GM12892 (cell line): ENCODE measurements at places on chromosomes 7 and 10.

DNA sequence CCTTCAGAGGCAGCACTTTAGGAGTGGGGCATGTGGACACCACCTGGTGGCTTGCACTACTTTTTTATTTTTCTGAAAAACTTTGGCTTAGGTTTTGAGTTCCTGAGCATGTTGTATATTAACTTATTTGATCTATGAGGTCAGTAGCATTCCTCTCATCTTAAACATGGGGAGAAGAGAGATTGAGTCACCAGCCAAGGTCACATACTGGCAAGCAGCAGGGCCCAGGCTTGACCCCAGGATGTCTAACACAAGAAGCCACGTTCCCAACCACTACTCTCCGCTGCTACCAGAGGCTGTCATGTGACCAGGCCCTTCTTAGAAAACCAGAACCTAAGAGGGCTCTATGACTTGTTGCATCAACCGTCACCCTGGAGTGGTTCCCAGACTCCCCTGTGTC, 210.3 kb upstream of the GPR26 start:
- no peak for DNase-seq

DNA sequence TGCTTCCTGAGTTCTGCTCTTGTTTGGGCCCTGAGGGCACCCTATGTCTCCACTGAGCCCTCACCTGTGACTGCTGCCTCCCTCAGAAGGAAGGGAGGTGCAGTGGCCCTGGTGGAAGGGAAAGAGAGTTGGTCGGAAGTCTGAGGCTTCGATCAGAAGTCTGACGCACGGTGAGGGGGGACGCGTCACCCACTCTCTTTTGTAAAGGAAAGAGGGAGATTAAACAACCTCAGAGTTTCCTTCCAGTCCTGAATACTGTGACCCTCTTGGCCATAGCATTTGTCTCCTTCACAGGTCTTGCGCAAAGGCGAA, 31.4 kb upstream of the TRIM8 start:
- DNase-seq, result no peak

DNA sequence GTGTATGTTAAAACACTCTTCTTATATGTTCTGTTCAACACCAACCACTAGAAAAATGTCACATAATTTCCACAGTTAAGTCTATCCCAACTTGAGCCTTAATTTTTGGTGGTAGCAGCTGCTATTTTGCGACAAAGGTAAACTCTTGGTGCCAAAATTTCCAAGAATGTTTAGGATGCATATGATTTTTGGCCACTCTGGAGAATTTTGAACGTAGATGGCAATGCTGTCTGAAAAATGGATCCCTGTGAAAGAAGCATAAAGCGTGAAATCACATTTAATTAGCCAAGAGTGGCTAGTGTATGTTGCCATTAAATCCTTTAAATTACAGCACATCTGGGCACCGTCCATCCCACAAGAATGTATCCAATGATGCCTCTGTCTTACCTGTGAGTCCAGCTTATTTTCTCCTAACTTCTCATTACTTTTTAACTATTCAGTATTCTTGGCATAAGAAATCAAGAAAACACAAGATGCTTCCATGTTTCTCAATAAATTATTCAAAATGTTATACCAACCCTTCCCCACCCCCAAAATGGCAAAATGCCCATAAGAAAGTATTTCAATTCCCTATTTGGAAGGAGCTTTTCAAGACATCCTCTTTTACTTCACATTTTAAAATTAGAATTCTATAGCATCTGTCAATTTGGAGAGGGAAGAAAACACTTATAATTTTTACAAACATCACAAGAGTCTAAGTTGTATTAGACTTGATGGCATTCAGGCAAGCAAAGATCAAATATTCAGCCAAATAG, 12.4 kb downstream of the PTPRZ1 start:
- no peak for DNase-seq

- DNase-seq, result no peak
These were observed 271.4 kb downstream of the PARD3 start for GRCh38 chr10:34543716-34544115.

DNA sequence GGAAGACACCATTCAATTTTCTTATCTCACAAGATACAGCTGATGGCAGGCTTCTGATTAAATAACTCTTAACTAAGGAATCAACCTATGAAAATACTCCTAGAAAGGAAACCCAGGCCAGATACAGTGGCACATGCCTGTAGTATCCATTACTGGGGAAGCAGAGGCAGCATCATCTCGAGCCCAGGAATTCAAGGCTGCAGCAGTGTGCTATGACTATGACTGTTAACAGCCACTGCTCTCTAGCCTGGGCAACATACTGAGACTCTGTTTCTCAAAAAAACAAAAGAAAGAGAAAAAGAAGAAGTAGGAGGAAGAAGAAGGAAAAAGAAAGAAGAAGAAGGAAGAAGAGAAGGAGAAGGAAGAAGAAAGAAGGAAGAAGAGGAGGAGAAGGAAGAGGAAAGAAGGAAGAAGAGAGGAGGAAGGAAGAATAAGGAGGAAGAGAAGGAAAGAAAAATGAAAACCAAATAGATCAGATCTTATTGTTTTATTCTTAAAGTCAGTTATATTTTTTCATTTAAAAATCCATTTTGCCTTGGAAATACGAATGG, 18.0 kb downstream of the DPY19L1 start:
- no peak for DNase-seq

GRCh38 chr7:37947138-37947940, 26.9 kb downstream of the EPDR1 start:
- DNase-seq, result no peak

GRCh38 chr7:104569751-104570150, 241.3 kb downstream of the LHFPL3 start:
- DNase-seq, result no peak

GRCh38 chr7:112708236-112708635, 82.0 kb downstream of the TMEM168 start:
- DNase-seq, result no peak

- no peak for DNase-seq
These were observed 259.2 kb downstream of the GLRX3 start for GRCh38 chr10:130395248-130395936.

DNA sequence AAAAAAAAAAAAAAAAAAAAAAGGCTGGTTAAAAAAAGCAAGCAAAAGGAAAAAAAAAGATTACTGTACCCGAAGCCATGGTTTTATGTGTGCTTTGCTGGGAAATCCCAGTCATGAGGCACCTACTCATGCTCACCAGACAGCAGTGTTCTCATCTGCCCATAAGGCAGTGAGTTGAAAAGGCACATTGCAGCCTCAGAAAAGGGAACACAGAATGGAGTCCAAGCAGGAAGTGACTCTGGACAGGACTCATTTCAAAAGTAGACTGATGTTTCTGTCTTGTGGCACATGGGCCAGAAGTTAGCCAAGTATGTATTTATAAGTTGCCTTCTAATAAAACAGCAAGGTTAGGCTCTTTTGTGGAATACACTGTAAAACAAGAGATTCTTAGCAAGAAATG, 40.2 kb downstream of the PDSS1 start:
- DNase-seq, result peak; percentile 46

- no peak for DNase-seq
These were observed 275.0 kb downstream of the ELMO1 start for GRCh38 chr7:37173670-37174069.

DNA sequence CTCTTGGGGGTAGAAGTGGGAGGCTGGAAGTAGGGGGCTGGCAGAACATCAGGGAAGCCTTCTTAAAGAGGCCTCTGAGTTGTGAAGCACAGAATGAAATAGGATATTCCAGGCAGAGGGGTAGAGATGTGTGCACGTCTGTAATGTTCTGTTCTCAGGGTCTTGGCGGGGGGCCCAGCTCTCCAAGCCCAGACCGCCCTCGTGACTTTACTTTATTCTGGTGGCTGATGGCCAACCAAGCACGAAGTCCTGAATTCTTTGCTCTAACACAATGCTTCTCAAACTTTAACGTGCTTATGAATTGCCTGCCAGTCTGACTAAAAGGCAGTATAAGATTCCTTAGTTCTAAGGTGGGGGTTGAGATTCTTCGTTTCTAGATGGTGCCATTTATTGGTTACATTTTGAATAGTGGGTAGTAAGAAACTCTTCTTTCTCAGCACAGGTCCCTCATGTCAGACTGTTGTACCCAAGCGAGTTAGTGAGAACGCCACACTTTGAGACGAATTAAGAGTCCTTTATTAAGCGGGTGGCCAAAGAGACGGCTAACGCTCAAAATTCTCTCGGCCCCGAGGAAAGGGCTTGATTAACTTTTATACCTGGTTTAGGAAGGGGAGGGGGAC, 8.2 kb downstream of the PRXL2A start:
- DNase-seq, result no peak

- DNase-seq, result no peak
These were observed 13.5 kb downstream of the CCM2 start for GRCh38 chr7:45013465-45013967.

DNA sequence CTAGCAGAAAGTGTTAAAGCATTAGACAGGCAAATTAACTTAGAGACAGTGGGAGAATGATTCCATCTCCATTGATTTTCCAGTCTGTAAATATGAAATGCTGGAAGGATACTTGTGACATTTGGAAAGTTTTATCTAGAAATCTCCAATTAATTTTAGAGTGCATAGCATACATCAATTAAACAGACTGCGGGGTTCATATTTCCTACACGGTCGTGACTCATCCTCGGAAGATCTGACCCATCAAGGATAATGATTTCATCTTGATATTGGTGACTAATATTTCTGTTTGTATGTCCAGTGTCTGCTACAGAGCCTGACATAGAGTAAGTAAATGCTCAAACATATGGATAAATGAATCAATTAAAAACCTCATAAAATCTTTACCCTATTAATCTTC, 474.9 kb downstream of the KCNMA1 start:
- no peak for DNase-seq

GRCh38 chr10:110571093-110571743, 3.7 kb downstream of the SMC3 start:
- no peak for DNase-seq

GRCh38 chr10:73827346-73828089, 16.1 kb upstream of the NDST2 start:
- no peak for DNase-seq

DNA sequence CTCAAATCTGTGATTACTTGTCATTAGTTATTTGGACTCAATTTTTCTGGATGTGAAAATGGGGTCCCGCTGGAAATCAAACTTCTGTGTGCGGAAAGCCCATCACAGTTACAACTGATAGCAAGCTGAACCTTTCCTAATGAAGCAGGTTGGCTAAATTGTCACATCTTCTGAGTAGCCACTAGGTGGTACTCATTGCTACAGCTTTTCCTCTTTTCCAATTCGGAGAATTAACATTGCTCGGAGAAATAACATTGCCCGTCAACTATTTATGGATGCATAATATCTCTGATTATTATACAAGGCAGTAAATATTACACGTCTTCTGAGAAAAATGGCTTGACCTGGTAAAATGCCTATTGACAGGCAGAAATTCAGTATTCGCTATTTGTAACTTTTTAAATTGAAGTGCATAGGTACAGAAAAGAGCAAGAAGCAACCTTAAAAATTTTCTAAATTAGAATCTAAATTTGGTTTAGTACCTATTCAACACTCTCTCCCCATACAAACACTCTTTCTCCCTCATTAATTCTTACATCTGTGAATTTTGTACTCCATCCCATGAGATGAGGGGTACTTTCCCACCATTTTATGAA, 17.3 kb upstream of the BLOC1S2 start:
- no peak for DNase-seq
